GOT3 (cell line): ENCODE measurements at places on chromosomes 5 and 9.
A peak's percentile ranks its signal among the peaks of the same experiment; 100 is the strongest.

- DNase-seq = no peak
Observed at GRCh38 chr5:111551569-111552275, 39.4 kb upstream of the STARD4 start.

- DNase-seq = no peak
Observed at GRCh38 chr9:94014066-94014654, 59.0 kb upstream of the BARX1 start.

DNA sequence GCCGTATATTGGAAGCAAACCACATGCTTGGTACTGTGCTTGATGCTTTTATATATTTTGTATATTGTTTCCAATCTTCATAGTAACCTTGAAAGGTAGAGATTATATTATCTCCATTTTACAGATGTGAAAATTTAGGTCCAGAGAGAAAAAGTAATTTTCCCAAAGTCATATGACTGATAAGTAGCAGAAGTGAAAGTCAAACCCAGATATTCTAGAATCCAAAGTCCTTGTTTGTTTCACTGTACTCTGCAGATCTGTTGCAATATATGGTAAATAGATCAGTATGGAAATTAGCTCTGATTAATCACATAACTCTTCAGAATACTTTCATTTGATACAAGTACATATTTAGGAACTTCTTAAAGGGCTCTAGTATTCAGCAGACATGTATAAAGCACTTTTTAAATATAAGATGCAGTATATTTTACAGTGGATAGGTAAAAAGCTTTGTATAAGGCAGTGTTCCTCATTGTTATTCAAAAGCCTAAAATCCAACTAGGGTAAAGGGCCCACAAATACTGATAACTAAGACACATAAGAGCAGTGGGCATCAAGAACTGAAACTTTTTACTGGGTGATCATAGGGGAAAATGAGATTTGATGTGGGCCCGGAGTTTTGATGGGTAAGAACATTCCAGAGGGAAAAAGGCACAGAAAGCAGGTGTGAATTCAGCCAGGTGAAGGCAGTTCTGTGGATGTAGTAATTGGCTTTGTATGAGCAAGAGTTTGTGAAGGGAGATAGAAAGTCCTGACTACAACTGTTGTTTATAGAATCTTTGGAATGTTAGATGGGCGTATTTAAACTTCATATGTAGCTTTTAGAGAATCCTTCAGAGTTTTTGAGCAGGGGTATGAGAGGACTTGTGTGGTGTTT, 25.0 kb downstream of the NDFIP1 start:
- no peak for DNase-seq

DNA sequence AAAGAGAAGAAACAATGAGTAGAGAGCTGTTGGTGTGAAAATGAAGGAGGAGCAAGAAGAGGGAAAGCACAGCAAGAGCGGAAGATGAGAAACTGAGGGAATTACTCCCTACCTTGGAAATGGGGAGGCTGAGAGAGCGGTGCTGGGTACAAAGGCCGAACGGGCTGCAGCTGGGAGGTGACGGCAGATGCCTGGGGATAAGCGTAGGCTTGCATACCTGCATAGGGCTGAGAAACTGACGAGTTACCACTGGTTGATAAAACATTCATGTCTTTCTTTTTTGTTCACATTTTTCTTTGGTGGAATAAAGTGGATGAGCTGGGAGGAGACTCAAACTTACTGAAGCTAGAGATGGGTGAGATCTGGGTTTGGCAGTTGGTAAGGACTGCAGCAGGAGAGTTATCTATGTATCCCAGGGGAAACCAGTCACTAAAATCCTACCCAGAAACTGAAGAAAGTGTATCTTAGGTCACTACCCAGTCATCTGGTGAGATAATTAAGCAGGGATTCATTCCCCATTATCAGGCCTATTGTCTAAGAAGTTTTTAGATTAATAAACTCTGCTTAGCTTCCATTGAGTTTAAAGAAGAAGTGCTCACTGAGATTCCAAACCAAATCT, 34.8 kb downstream of the FKBP15 start:
- DNase-seq = no peak

- no peak for DNase-seq
Observed at GRCh38 chr5:44900273-44900954, 91.7 kb downstream of the MRPS30 start.

GRCh38 chr9:115393976-115394775, 276.2 kb upstream of the TNC start:
- DNase-seq = no peak

GRCh38 chr5:151682751-151683331, 3.9 kb downstream of the SPARC start:
- DNase-seq = no peak

DNA sequence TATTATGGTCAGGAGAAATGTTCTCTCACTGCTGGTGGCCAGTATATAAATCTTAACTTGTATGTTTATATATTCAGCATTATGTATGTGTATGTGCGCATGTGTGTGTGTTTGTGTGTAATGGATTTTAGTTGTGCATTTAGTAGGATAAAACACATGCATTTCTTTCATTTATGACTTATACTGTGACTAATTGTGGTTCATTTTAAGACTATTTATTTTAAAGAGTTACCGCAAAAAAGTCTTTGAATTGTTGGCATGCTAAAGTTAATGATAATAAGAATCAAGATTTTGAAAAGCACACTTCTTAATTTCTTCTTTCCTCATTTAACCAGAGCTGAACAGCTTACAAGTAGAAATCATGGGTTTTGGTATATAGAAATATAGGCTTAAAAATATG, 60.9 kb downstream of the RAI14 start:
- DNase-seq = no peak

DNA sequence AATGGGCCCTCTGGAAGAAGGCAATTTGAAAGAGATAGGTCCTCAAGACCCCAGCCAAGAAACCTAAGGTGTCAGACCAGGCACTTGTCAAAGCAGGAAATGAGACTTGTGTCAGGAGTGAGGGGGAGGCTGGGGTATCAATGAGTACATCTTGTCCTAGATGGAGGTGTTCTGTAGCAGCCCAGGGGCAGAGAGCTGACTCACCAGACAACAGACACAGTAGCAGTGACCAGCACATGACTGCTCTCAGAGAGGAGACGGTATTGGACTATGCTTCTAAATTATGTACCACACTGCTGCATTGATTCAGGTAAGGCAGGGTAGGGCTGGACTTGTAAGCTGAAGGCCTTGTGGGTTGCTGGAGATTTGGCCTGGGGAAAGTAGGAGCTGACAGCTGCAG, 551.2 kb upstream of the KLF4 start:
- no peak for DNase-seq

DNA sequence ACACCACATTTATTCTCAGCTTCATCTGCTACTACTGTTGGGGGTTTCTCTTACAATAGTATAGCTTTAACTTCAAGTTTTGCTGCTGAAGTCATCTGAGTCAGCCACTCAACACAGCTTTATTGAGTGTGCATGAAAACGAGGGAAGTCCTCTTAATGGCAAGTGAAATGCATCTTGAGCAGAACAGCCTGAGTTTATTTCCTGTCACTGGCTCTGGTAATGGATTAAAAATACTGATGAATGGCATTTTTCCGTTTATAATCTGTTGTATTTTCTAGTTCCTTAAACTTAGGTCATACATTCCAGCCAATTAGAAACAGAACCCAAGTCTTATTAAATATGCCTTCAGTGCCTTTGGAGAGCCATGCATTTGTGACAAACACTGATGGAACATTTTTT, 238.6 kb downstream of the SLF1 start:
- DNase-seq = no peak

GRCh38 chr9:16106021-16106571, 553.3 kb downstream of the CCDC171 start:
- DNase-seq = no peak

- no peak for DNase-seq
Observed at GRCh38 chr5:402615-403359, 40.2 kb upstream of the EXOC3 start.

GRCh38 chr9:111631214-111631971, at the start of gene DNAJC25:
Gene DNAJC25 (plus strand): TSS chr9:111631334. CDS start chr9:111631408, 74 bp downstream.
- peak; percentile 52 for DNase-seq

GRCh38 chr9:21833090-21833801, 30.8 kb downstream of the MTAP start:
- DNase-seq = no peak

DNA sequence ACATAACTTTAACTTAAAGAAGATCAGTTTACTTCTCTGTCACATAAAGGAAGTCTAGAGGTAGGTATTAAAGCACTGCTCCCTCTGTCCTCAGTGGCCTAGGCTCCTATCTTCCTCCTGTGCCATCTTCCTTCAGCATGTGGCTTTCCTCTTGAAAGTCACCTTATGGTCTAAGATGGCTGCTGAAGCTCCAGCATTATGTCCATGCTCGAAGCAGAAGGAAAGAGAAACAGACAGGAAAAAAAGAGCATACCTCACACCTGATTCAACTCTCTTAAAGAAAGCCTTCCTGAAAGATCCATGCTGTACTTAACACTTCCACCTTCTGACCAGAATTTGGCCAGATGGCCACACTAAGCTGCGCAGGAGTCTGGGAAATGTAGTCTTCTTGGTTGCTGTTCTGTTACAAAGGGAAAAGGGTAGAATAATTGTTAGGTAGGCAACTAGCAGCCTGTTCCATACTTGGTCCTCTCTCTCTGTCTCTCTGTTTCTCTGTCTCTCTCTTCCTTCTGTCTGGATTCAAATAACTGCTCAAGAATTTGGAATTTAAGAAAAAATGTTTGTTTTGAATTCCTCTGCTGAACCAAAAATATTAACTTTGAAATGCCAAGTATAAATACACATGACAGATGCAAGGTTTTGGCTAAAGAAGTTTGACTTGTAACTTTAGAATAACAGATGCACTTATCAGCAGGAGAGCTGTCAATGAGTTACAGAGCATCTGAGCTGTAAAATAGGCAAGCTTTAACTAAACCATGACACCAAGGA, 16.0 kb downstream of the TMEM174 start:
- DNase-seq = no peak

- no peak for DNase-seq
Observed at GRCh38 chr5:78690253-78690972, 41.8 kb upstream of the LHFPL2 start.
